ENCODE measurements at places on chromosomes 1 and 21. TPM values are rescaled to one million over a fixed set of nuclear protein-coding genes. Genes with fewer than 3 reads are reported as not detected.

Gene LCE2A
- not detected for total RNA-seq

Gene RNU11
- total RNA-seq: not detected

Gene CTSS
- 36.1 TPM for total RNA-seq

Gene MNDA
- 4.6 TPM for total RNA-seq

Gene FUBP1
- 96.0 TPM for total RNA-seq

DNA sequence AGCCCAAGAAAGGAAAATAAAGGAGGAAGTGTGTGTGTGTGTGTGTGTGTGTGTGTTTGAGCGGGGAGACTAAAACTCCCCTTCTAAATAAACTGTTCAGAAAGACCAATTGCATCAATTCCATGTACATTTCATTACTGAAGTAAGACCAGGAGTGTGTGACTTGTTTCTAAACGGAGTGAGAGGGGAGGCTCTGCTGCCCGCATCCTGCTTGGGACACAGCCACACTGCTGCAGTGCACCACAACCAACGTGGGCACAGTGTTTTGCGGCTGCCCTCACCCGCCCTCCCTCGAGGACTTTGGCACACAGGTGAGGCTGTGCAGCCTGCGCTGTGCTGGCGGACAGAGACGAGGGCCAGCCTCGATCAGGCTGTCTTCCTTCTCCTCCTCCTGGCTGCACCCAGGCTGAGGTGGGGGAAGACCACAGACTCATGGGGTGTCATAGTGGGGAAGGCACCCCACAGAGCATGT lies 31.0 kb upstream of the H6PD start:
- no peak for DNase-seq
